ENCODE measurements at places on chromosomes 2 and 18.

DNA sequence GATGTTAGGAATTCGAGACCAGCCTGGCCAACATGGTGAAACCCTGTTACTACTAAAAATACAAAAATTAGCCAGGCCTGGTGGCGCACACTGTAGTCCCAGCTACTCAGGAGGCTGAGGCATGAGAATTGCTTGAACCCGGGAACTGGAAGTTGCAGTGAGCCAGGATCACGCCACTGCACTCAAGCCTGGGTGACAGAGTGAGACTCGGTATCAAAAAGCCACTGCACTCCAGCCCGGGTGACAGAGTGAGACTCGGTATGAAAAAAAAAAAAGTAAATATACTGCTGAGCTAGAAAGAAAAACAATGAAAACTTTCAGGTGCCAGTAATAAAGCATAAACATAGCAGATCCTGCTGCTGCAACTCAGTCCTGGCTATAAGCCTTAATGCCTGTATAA is 73.5 kb downstream of the STRN start:
- DNase-seq: no peak

DNA sequence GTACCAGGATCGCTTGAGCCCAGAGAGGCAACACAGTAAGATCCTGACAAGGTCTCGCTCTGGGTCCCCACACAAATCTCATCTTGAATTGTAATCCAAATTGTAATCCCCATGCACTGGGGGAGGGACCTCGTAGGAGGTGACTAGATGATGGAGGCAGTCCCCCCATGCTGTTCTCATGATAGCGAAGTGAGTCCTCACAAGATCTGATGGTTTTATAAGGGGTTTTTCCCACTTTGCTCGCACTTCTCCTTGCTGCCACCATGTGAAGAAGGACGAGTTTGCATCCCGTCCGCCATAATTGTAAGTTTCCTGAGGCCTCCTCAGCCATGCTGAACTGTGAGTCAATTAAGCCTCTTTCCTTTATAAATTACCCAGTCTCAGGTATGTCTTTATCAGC is 46.0 kb upstream of the SERTAD2 start:
- DNase-seq: no peak

- DNase-seq: no peak
Measured at GRCh38 chr18:50119296-50119695, 75.7 kb downstream of the MYO5B start.

DNA sequence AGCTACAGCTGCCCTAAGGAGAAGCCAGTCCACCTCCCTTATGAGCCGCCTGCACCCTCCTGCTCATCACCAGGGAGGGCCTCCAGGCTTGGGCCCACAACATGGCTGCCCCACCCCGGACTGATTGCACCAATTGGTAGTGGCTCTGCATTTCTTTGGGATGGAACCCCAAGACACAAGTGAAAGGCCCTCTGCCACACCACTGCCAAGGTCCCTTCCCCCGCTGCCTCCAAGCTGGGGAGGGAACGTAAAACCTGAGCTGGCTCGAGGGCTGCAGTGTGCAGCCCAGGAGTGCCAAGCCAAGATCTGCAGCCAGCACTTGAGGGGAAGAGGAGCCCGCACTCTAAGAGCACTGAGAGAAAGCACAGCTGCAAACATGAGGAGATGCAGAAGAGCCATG is 97.3 kb downstream of the EFEMP1 start:
- DNase-seq: no peak

GRCh38 chr2:217800433-217801114 is 202.2 kb downstream of the TNS1 start:
- DNase-seq: no peak

GRCh38 chr2:239834143-239834542 is 191.0 kb downstream of the NDUFA10 start:
- DNase-seq: no peak

DNA sequence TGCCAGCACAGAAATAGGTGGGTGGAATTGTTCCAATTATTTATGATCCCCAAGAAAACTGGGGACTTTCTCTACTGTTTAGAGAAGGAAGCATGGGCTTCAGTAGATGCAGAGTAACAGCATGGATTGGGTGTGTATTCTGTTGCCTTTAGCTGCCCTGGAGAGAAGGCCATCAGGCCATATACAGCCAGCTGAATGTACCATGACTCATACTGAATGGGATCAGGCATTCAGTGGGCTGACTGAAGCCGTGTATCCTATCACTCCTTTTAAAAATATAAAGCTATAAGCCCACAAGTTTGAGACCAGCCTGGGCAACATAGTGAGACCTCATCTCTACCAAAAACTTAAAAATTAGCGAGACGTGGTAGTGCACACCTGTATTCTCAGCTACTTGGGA is 16.7 kb upstream of the PLEKHM3 start:
- no peak for DNase-seq

GRCh38 chr2:64594226-64594989 is 59.3 kb downstream of the SERTAD2 start:
- DNase-seq: no peak

GRCh38 chr2:240024766-240025165 is 376 bp downstream of the NDUFA10 start:
- no peak for DNase-seq

GRCh38 chr2:69490486-69490885 is 53.3 kb upstream of the NFU1 start:
- no peak for DNase-seq

DNA sequence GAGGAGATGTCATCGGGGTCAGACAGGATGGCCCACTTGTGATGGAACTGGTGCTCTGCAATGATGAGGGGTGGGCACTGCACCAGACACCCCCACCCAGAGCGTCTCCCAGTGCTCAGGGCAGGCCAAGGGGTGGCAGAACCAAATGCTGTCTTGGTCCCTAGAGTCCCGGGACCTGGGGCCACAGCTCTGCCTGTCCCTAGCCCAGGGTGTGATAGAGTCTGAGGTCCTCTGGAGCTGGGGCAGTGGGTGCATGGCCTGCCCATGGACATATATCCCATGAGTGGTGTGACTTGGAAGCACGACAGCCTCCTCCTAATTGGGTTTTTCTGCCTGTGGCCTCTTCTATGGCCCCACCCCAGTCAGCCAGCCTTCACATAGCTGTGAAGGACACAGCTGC is 6.7 kb upstream of the OTOF start:
- DNase-seq: no peak

GRCh38 chr2:18993756-18994338 is 364.6 kb downstream of the OSR1 start:
- no peak for DNase-seq

- no peak for DNase-seq
Measured at GRCh38 chr2:32810909-32811495, 135.8 kb upstream of the LTBP1 start.

GRCh38 chr2:15905267-15905645 is 35.1 kb upstream of the MYCN start:
- DNase-seq: no peak

DNA sequence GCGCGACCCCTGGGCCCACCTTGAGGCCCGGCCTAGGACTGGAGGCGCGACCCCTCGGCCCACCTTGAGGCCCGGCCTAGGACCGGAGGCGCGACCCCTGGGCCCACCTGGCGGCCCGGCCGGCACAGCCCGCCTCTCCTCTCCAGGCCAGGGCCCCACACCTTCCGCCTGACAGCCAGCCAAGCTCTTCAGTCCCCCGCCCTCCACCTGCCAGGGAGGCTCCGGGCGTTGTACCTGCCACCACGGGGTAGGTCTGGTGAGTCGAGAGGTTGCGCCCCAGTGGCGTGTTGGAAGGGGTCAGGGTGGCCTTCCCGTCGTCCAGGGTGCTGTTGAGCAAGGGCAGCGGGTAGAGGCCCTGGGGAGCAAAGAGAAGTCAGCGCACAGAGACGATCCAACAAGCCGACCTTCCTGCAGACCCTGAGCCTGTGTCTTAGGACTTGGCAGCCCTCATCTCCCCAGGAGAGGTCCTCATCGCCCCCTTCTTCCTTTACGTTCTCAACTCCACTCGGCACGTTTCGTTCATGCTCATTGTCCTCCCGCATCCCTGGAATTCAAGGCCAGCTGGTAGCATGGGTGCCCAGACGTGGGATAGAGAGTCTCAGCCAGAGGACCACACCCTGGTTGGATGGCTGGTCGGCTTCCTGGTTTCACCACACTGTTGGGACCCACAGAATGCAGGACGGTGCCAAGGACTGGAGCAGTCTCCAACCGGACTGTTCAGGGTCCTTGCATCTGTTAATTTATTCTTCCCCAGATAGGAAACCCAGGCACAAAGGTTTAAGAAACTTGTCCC is 42.2 kb downstream of the PAX8 start:
- no peak for DNase-seq

DNA sequence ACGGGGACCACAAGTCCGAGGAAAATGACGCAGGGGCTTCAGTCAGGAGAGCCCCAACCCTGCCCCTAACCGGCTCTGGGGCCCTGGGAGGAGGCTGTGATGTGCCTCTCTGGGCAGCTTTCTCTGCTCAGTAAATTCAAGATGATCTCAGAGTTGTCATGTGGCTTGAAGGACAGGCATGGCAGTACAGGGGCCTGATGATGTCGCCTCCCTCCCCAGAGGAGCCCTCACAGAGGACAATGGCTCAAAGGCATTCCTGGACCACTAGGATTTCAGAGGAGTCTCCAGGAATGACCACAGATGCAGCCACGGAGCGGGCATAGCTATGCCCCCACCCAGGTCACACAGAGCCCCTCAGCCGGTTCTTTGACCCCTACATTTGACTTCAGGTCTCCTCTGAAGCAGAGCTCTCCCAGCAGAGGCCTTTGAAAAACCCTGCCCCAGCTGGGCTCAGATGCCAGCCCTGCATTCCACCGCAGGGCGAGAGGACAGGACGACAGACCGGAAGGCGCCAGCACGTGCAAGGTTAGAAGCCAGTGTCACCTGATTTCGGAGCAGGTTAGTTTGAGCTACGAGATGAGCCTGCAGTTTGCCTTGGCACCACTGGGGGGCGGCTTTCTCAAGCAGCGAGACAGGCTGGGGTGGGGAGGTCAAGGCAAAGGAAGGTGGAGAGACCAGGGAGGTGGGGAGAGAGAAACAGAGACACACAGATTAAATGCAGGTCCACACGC is 39.2 kb downstream of the BIN1 start:
- peak; percentile 65 for DNase-seq

DNA sequence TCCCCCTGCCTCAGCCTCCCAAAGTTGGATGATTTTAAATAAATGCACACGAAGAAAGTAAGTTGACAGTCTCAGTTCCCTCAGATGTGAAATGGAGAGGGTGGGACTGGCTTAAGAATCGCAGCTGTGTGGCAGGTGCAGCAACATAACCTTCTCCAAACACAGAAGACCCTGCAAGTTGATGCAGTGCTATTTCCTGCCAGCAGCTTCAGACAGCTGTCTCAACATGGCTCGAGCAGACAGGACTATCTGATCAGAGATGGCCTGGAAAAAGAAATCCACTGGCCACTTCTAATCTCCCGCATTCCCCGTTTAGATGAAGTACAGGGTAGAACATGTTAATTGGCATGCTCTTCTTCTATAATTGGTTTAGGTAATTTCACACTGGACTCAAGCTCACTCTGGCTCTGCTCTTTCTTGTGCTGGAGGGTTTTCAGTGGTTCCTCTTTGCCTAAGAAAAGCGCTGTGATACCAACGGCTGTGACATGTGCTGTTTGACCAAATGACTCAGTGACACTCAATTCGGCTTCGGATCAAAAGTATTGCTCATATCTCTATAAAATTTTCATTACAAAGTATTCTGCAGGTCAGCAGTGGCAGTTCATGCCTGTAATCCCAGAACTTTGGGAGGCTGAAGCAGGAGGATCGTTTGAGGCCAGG is 40.2 kb downstream of the MYOM1 start:
- DNase-seq: no peak

DNA sequence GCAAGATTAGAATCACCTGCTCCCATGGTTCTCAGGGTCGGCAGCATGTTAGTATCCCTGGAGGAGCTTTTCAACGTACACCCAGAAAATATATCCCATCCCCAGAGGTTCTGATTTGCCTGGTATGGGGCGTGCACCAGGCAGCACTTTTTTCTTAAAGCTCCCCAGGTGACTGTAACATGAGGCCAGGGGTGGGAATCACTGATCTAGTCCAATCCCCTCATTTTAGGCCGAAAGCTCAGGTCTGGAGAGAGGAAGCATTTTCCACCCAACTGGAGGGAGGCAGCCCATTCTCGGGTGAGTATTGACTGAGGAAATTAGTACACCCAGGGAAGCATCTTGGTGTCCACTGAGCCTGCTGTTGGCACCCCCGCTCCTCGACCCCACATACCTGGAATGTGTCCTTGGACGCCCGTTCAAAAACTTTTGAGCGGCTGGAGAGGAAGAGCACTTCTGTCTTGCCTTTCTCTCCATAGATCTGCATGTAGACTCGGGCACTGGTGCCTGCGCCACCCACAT is 94.3 kb downstream of the LOXHD1 start:
- no peak for DNase-seq

DNA sequence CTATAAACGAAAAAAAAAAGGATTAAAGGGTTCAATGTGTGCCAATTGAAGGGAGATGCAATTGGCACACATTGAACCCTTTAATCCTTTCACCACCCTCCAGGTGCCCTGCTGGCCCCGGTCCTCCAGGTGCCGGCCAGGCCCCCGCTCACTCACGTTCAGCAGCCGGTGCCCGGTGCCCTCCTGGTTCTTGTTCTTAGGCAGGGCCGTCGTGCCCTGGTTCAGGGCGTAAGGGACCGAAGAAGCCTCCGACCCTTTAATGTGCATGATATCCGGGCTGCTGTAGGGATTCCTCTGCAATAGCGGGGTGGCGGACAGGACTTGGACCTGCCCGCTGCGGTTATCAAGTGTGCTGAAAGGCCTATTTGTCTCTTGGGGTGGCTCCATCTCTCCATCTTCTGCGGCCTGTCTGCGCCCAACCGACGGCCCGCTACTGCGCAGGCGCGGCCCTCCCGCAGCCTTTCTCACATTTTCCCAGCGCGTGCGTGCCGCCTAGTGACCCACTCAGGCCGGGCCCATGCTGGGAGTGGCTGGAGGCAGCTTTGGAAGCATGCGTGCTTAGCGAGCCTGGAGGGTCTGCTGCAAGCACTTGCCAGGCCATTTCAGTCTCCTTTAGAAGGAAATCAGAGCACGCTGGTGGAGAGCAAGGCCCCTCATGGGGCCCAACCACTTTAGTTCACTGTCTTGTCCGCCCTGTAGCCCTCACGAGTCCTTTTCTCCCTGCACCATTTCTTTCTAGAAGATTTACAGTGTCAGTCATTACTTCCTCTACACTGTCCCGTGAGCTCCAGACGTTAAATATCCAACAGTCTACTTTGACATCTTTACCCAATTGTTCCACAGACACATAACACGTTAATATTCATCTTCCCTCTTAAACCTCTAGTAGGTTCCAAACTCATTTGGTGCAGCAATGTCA is 24.3 kb downstream of the TMEM237 start:
- DNase-seq: no peak

- no peak for DNase-seq
Measured at GRCh38 chr2:150977296-150977695, 284.4 kb downstream of the RBM43 start.

DNA sequence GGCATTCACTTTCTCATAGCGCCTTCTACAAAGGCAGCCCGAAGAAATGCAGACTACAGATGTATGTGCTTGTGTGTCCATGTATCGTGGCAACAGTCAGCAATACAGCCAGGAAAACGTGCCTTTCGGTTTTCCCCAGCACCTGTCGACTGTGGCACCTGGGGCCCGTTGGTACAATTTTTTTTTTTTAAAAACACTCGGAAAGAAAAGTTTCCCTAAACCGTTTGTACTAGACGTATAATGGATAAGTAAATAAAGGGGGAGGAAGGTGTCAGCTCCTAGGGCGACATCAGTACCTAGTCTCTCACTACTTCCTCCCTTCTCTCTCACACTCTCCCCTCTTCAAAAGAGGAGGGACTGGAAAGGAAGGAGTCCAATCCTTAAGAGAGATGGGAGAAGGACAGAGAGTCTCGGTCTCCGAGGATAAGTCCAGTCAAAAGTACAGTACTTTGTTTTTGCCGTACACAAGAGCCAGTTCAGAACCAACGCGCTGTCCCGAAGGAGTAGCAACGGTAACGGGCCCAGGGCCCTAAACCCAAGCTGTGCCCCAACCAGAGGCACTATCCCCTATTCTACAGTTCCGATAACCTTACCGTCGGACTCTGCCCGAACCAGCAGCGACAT is 759 bp downstream of the PPP4R3B start:
- DNase-seq: peak; percentile 25
